Suppressor macrophage treated with lipopolysaccharide for 4 hours (primary cell): ENCODE measurements at places on chromosomes 7 and 10.
A peak's percentile ranks its signal among the peaks of the same experiment; 100 is the strongest.

DNA sequence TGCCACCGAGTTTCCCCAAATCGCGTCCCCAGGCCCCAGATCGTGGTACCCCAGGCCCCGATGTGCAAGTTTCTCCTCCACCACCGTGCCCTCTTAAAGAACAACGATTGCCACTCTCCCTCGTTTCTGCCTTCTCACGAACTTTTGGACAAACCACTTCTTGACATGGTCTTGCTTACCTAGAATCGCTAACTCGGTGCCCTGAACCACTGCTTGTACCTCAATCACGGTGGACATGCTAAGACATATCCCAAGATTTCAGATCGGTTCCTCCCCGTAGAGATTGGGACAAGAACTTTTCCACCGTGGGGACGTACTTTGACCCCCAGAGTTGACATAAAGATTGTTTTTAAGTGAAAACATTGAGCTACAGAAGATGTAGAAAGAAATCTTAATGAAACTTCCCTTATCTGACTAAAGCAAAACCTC, 477 bp upstream of the ZC3HAV1 start:
- peak; percentile 28 for DNase-seq

DNA sequence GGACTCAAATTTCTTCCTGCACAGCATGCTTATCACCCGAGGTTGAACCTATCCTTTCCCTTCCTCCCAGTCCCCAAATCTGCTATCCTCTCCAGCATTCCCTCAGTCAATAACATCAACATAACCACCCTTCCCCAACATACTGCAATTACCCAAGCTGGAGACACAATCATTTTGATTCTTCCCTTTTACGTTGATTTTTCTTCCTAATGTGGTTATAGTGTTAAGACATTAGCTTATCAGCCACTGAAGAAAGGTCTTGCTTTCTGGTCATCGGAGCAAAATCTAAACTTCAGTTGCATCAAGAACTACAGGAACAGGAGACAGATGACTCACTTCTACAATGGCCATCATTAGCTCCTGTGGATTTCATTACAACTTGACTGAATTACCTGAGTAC, 3.5 kb upstream of the HBP1 start:
- no peak for DNase-seq

GRCh38 chr7:137952426-137952805, 49.5 kb downstream of the CREB3L2 start:
- DNase-seq, result no peak

- DNase-seq, result no peak
These were observed 37.2 kb upstream of the PAPSS2 start for GRCh38 chr10:87622314-87623004.

- no peak for DNase-seq
These were observed 20.3 kb downstream of the SBDS start for GRCh38 chr7:66974986-66975590.

DNA sequence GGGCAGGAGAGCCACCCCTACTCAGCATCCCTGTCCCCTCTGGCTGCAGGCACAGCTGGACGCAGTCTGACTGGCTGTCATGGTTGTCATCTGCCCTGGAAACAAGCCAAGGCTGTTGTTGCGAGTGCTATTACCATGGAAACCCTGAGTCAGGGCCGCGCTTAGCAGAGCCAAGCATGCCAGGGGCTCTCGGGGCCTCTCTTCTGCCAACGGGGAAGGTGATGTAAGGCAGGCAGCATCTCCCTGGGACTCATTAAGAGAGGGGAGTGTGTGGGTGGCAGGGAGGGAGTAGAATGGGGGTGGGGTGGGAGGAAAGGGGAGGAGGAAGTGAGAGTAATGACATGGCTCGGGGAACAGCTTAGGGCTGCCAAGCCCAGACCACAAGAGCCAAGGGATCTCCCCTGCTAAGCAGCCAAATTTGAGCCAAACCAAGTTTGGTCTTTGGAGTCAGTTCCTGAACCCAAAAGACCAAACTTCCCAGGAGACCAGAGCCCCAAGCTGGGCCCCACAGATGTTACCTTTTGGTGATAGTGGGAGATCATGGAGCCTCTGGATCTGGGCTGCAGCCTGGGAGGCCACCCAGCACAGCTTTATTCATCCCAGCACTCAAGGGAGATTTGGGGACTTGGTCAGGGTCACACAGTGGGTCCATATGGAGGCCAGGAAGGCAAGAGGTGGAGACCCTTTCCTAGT, 67.6 kb downstream of the TMEM130 start:
- peak; percentile 87 for DNase-seq

GRCh38 chr7:30881448-30881847, 30.2 kb upstream of the AQP1 start:
- DNase-seq, result no peak

GRCh38 chr10:25059990-25060389, 43.6 kb downstream of the THNSL1 start:
- no peak for DNase-seq

GRCh38 chr10:109433434-109433833, 489.9 kb downstream of the XPNPEP1 start:
- no peak for DNase-seq

DNA sequence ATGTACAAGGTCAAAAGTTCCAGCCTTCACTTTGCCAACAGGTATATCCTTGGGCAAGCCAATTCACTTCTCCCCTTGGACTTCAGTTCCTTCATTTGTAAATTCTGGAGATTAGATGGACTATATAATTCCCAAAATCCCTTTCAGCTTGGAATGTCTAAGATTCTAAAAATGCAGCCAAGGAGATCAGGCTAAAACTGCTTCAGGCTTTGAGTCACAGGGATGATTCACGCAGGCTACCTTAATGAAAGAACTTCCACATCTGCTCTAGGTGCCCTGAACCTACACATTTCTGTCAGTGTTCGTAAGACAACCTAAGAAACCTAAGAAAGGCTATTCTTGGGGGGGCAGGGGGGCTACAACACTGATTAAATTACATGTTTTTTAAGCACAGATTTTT, 7.1 kb downstream of the CPVL start:
- no peak for DNase-seq

DNA sequence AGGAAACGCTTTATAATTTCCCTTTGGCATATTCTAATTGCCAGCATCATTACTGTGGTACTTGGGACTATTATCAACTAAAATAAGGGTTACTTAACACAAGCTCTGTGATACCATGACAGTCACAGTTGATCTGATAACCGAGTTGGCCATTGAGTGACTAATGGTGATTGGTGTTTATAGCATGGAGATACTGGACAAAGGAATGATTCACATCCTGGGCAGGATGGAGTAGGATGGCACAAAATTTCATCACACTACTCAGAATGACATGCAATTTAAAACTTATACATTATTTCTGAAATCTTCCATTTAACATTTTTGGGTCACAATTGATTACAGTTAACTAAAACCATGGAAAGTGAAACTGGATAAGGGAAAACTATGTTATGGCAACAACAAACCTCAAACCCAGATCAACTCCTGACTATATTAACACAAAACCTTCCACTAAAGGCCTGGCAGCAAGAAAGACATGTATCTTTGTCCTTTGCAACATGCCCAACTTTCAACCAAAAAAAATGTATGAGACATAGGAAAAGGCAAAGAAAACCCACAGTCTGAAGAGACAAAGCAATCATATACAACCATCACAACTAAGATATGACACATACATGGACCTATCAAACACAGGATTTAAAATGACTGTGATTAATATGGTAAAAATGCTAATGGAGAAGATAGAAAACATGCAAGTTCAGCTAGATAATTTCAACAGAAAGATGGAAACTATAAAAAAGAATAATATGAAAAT, 208.5 kb upstream of the NRP1 start:
- peak; percentile 55 for DNase-seq

DNA sequence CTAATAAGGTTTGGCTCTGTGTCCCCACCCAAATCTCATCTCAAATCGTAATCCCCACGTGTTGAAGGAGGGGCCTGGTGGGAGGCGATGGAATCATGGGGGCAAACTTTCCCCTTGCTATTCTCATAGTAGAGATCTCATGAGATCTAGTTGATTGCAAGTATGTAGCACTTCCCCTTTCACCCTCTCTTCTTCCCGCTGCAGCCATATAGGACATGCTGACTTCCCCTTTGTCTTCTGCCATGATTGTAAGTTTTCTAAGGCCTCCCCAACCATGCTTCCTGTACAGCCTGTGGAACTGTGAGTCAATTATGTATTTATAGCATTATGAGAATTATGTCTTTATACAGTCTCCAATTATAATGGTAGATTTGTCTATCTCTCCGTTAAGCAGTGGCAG, 594.5 kb downstream of the ACTR3B start:
- DNase-seq, result no peak

GRCh38 chr7:73879977-73880681, 19.2 kb downstream of the TMEM270 start:
- DNase-seq, result no peak

- peak; percentile 22 for DNase-seq
These were observed 10.7 kb downstream of the CALD1 start for GRCh38 chr7:134789967-134790685.

GRCh38 chr10:63409465-63410027, 56.2 kb downstream of the JMJD1C start:
- no peak for DNase-seq

DNA sequence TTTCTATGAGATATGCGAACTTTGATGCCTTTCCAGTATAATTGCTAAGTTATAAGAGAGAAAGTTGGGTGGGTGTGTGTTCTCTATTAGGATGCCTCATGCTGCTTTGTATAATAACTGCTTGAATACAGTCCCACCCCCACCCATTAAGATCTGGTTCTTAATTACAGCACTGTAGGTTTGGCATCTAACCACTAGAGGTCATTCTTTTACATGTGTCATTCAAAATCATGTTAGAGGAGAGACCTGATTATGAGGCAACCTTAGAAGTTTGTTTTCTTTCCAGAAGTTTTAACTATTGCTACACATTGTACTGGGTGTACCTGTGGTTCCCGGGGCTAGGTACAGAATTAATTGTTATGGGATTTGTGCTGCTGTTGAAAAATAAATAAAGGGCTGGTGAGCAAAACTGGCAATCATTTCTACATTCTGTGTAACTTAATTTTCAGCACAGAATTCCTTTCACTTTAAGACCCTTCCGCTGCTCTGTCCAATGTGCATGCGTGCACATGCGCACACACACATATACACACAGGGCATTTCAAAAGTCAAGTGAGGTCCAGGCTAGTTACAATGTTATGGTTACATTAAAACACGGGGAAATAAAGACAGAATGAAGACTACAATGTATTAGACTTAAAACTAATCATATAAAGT, 1156.3 kb downstream of the SORCS3 start:
- DNase-seq, result peak; percentile 41
